Glomerular endothelial cell (primary cell): ENCODE measurements at places on chromosomes 11 and 22. TPM values are rescaled to one million over a fixed set of nuclear protein-coding genes. Genes with fewer than 3 reads are reported as not detected.

CRYAB gene
- total RNA-seq: 2.1 and 5.0 TPM in 2 replicates

CD6 gene
- 0.15 and 1.6 TPM in 2 replicates for total RNA-seq

LRRC32 gene
- total RNA-seq: 121 and 177 TPM in 2 replicates

SLC6A5 gene
- not detected in 2 replicates for total RNA-seq

C1QTNF4 gene
- total RNA-seq: 0.29 and 1.3 TPM in 2 replicates

DERL3 gene
- total RNA-seq: 0.12 TPM in 1 of 2 replicates, not detected in the other

SLC22A6 gene
- not detected in 2 replicates for total RNA-seq

EHD1 gene
- 142 and 158 TPM in 2 replicates for total RNA-seq

KIRREL3 gene
- 0.78 and 0.93 TPM in 2 replicates for total RNA-seq

CHST1 gene
- total RNA-seq: 42.1 and 258 TPM in 2 replicates

SMIM35 gene
- total RNA-seq: 0.12 TPM in 1 of 2 replicates, not detected in the other

ANKK1 gene
- total RNA-seq: 0.12 TPM in 1 of 2 replicates, not detected in the other
